ENCODE measurements at places on chromosomes 6 and 20.

DNA sequence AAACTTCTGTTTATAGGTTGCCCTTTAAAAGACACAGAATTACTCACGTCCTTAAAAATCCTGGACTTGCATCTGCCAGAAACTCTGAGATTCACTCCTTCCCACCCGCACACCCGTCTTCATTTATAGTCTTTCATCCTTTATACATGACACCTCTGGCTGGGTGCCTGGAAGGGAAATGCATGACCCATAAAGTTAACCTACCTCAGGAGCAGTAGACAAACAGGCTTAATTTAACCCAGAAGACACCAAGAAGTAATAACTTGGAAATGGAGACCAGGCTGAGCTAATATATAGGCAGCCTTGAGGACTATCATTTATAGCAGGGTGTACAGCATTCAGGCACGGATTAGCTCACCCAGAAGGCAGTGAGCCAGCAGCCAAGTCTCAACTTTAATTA is 429.0 kb upstream of the NRSN1 start:
- no peak for DNase-seq

DNA sequence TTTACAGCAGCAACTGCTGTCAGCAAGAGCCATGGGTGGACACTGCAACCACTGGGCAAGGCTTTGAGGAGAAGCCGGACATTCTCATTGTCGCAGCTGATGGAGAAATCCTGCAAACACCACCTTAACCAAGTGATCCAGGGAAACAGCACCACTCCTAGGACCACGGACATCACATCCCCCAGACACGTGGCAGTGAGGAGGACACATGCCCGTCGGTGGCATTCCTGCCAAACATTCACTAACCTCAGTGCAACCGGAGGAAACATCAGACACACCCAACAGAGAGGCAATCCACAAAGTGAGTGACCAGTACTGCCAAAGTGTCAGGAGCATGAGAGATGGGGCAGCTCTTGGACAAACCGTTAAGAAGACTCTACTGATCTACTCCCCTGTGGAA is 16.6 kb upstream of the IRF4 start:
- DNase-seq: no peak

DNA sequence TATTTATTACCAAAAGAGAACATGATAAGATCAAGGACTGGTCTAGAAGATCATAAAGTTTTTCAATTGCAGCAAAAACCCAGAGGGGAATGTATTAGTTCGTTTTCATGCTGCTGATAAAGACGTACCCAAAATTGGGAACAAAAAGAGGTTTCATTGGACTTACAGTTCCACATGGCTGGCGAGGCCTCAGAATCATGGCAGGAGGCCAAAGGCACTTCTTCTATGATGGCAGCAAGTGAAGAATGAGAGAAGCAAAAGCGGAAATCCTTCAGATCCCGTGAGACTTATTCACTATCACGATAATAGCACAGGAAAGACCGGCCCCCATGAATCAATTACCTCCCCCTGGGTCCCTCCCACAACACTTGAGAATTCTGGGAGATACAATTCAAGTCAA is 57.7 kb upstream of the HIVEP2 start:
- DNase-seq: no peak

GRCh38 chr20:62217913-62218773 is 1.9 kb downstream of the HRH3 start:
- DNase-seq: no peak

DNA sequence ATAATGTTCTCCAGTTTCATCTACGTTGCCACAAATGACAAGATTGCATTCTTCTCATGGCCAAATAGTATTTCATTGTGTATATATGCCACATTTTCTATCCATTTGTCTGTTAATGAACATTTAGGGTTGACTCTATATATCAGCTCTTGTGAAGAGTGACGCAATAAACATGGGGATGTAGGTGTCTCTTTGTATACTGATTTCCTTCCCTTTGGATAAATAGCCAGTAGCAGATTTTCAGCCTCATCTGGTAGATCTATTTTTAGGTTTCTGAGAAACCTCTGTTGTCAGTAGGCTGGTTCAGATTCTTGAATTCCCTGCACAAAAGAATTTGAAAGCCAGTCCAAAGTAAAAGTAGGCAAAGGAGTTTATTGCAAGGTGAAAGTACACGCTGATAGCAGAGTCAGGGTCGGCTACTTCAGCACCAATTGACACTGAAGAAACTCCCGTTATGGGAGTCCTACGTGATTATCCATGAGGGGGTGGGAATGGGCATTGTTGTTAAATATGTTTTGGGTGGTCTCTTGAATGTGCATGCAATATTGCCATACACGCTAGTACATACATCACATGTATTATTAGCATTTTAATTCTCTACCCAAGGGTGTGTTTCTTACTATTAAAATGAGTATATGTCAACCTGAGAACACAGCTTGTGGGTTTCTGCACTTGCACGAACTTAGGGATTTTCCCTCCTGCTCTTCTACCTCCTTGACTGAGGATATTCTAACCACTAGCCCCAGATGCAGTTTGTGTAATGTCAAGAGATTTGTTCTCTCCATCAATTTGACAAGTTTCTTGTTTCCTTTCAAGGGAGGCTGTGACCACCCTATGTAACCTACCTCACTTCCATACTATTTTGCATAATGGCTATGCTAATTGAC is 14.4 kb upstream of the SLC17A2 start:
- DNase-seq: no peak

GRCh38 chr20:49203011-49203410 is 14.9 kb upstream of the STAU1 start:
- DNase-seq: no peak

GRCh38 chr6:150418827-150419594 is 50.2 kb downstream of the IYD start:
- no peak for DNase-seq

DNA sequence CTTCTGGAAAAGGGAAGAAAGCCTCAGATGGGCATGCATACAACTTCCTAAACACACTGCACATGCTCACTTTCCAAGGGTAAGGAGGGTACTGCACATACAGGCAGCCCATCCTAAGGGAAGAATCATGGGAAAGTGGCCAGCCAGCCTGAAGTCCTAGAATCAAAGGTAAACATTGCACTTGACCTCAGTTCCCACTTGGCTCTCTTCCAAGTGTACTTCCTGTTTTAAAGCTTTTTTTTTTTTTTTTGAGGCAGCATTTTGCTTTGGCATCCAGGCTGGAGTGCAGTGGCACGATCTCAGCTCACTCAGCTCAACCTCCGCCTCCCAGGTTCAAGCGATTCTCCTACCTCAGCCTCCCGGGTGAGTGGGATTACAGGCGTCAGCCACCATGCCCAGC is 225.3 kb upstream of the EPHA7 start:
- no peak for DNase-seq

DNA sequence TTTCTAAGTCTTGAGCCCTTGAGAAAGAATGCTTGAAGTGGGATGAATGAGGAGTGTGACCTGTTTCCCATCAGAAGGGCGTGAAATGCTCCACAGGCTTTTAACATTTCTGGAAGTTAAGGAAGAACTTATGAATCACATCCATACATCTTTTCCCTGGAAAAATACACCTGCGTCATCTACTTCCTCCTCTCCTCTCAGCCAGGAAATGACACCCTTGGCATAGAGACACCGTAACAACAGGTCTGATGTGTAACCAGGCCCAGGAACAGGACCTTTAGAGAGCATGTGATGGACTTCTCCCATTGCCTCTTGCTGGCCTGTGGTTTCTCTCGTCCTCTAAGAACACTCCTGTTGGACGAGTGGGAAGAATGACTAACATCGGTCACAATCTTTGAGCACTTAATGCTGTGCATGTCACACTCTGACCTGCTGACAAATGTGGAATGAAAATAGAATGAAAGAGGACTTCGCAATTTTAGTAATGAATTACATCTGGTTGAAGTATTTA is 28.5 kb upstream of the CITED2 start:
- no peak for DNase-seq

- no peak for DNase-seq
Measured at GRCh38 chr20:2671977-2672376, 8.0 kb upstream of the IDH3B start.

DNA sequence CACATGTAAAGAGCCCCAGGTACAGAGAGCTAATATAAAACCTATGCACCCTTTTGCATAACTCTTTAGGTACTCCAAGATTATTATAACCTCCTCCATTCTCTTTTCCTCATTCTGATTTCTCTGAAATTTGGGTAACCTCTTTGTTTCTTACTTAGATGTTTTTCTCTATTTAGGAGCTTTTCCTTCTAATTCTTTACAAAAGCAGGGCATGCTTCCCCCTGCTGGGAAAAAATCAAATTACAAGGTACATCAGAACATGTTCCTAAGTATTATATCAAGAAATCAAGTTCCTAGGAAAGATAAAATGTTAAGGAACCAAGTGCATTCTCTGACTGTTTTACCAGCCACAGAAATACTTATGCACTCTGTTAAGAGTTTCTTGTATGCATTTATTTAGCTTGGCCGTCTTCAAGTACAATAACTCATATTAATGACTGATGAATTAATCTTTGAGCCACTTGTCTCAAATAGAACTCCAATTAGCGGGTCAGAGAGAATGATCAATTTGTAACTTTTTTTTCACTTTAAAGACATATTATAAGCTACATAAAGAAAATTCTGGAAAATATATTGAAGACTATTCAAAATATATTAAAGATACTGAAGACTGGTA is 2.1 kb downstream of the KHDRBS2 start:
- DNase-seq: no peak

All from amygdala (tissue), 56 donors.